ENCODE measurements at places on chromosomes 7 and 10.

DNA sequence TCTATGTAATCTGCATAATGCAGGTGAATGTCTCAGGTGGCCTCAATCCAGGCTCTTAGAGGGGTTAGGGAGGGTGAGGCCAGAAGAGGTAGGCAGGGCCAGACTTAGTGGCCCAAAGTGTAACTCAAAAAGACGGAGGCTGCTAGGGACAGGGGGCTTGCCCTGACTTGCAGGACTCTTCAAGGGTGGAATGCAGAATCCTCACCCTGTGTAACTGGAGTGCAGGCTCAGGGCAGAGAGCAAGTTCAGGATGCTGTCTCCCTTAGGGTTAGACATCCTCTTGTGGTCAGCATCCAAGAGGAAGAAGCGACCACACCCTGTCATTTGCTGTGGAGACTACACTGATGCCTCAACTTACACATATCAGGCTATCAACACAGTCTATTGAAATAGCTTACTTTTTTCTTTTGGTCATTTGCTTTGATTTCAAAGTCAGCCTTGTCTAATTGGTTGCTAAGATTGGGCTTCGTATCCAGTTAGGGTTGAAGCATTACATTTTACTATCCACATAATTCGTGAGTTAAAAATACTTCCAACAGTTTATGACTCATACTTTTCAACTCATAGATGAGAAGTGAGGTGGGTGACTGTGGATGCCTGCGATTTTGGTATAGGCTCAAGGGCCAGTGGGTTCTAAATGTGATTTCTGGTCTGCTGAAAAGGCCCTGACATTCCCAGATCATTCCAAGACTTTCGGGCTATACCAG is 563.6 kb downstream of the SUGCT start:
- no peak for DNase-seq

DNA sequence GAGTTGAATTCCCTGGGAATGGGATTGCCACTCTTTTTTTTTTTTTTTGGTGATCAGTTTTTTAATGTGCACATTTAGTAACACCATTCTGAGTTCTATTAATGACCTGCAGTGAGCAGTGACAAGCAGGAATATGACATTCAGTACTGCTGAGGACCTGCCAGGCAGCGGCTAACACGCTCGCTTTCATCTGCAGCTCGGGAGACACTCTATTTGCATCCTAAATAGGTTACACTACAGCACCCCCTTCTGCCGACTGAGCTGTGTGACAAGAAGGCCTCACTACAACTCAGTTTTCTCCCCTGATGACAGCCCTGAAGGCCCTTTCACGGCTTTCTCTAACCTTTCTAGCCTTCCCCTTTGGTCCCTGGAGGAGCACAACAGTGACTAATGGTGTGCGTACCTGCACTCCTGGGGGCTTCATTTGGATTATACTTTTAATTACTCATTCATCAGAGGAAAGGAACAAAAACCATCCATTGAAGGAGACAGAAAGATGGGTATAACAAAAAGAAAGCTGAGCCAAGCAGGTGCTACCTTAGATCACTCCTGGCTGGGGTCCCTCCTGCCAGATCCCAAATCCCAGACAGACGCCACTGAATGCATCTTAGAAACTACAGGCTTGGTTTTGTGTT is 872.4 kb downstream of the LRMDA start:
- DNase-seq, result no peak

DNA sequence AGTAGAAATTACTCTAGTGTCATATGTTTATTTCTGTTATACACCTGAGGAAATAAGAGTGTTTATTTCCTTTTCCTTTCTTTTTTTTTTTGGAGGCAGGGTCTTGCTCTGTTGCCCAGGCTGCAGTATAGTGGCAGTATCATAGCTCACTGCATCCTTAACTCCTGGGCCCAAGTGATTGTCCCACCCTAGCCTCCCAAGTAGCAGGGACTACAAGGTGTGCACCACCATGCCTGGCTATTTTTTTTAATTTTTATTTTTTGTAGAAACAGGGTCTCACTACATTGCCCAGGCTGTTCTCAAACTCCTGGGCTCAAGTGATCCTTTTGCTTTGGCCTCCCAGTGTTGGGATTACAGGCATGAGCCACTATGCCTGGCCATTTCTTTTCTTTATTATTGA is 37.8 kb downstream of the TBC1D12 start:
- DNase-seq, result no peak

GRCh38 chr7:105707967-105708762 is 126.9 kb upstream of the EFCAB10 start:
- DNase-seq, result no peak

DNA sequence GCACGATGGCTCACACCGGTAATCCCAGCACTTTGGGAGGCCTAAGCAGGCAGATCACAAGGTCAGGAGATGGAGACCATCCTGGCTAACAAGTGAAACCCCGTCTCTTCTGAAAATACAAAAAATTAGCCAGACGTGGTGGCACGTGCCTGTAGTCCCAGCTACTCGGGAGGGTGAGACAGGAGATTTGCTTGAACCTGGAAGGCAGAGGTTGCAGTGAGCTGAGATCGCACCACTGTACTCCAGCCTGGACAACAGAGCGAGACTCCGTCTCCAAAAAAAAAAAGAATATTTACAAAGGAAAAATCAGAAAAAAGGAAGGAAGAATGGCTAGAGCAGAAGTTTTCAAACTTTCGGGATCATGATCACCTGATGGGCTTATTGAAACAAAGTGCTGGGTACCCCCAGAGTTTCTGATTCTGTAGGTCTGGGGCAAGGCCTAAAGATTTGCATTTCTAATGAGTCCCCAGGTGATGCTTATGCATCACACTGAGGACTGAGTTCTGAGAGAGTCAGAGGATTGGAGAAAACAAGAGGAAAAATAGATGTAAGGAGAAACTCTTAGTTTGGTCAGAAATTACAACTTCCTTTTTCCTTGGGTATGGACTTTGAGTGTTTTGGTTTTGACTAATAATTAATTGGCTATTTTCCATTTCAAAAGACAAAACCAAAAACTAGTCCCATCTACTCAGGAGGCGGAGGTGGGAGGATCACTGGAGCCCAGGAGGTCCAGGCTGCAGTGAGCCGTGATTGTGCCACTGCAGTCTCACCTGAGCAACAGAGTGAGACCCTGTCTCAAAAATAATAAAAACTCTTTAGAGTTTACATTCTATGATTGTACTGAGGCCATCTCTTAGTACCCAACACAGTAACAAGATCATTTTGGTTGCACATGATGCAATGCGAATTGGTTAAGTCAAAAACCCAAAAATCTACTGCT is 14.4 kb downstream of the MARCHF5 start:
- no peak for DNase-seq

DNA sequence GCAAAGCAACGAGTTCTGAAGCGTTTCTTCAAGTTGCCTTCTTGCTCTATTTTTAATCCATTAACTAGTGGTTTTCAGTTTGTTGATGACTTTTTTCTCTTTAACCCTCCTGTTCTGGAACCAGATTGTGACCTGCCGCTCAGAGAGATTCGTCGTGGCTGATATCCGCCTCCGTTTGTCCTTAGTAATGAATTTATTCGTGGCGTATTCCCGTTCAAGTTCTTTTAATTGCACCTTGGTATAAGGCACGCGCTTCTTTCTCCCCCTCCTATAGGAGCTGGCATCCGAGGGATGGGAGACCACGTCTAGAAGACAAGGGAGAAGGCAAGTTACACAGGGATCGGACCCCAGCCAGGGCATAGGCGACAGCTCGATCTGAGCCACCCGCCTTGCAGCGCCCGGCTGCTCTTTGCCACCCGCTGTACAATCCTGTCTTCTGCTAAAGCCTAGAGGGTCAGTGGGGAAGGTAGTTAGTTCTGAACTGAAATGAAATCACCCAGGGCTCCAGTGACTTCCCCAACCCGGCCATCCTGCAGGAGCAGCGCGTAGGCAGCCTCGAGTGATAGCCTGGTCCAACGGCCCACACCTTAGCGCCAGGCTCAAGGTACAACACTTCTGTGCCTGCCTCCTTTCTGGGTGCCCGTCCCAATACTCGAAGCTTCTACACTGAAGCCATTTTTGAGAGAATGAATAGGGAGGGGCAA is 1.6 kb downstream of the HOXA13 start:
- no peak for DNase-seq

DNA sequence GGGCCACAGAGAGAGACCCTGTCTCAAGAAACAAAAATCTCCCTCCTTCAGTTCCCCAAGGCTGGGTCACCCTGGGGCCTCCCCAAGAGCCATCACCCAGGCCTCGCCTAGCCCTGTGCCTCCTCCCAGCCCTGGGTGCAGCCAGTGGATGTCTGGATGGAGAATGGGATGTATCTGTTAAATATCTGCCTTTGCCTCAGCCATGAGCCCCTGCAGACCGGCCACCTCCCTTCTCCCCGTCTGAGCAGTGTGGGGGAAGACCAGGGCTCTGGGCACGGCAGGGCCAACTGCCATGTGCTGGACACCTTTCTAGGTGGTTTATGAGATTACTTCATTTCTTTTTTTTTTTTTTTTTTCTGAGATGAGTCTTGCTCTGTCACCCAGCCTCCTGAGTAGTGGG is 10.0 kb downstream of the ARPC1B start:
- no peak for DNase-seq

All from stimulated activated CD8-positive, alpha-beta memory T cell treated with anti-CD3 and anti-CD28 coated beads, Interleukin-15, amount 100 ng/mL, for 48 hours (primary cell).